ENCODE measurements at places on chromosomes 12 and 14. TPM values are rescaled to one million over a fixed set of nuclear protein-coding genes. Genes with fewer than 3 reads are reported as not detected.
A peak's percentile ranks its signal among the peaks of the same experiment; 100 is the strongest.

The CCDC59 gene
- 27.7 TPM for total RNA-seq

The RAB3IP gene
- total RNA-seq, result 14.1 TPM

The OTOGL gene
- total RNA-seq, result 0.31 TPM

DNA sequence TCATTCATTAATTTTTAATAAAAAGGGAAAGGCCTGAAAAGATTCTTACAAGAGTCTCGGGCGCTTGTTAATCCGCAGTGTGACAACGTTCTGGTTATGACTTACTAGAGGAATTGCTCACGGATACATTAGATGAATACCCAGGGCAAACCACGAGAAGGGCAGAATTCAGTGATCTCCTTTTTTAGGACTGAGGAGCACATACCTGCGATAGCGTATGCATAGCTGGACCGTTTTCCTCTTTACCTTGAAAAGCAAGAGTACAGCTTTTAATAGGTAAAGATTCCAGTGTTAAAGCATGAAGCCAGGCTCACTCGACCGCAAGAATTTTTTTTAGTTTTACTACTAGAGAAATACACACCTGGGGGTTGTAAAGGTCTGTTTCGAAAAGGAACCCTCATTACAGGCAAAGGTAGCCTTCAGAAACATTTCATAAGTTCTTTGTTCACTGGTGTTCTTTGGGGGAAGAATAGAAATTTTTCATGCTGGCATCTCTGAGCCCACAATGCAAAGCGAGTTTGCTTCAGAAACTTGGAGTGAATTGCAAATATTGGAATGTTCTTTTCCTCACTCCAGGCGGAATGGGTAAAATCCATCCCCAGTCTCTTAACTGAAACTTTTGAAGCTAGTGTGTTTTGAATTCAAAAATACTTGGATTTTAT is 953 bp downstream of the MAPK1IP1L start:
- H3K27ac ChIP-seq, result peak overlapping the region; percentile 99
- H3K27me3 ChIP-seq, result peaks cover 22% of the 10 kb centered on the region
- H3K4me1 ChIP-seq, result peaks cover 39% of the 10 kb centered on the region
- DNase-seq, result no peak
- H3K4me3 ChIP-seq, result peak overlapping the region; percentile 98
- H3K36me3 ChIP-seq, result peaks cover 12% of the 10 kb centered on the region
